A673 (cell line): ENCODE measurements at places on chromosomes 16 and 17. TPM values are rescaled to one million over a fixed set of nuclear protein-coding genes. Genes with fewer than 3 reads are reported as not detected.

DNA sequence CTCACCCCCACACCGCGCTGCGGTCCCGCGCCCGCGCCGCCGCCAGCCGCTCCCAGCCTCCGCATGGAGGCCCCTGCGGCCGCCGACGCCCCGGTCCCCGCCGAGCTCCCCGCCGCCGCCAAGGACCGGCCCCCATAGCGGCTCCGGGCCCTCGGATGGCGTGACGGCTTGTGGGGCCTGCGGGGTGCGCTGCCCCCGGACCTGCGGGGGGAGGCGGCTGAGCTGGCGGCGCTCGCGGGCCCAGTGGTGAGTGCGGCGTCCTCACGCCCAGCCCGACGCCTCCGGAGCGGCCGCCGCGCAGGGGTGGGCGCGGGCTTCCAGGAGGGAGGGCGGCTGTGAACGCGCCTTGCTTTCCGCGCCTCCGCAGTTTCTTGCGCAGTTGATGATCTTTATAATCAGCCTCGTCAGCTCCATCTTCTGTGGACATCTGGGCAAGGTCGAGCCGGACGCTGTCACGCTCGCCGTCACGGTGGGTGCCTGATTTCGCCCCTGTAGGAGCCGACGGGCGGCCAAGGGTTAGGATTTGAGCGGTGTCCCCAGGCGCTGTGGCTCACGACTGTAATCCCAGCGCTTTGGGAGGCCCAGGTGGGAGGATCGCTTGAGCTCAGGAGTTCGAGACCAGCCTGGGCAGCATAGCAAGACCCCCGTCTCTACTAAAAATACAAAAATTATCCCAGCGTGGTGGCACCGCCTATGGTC is 46.4 kb downstream of the SLC47A1 start:
- no peak overlapping the region for H3K27ac ChIP-seq
- H3K27me3 ChIP-seq: peaks cover 6% of the 10 kb centered on the region
- H3K36me3 ChIP-seq: no peaks in the 10 kb centered on the region
- peak; percentile 19 for DNase-seq

GRCh38 chr17:7167832-7168231 is 11.3 kb downstream of the ASGR1 start:
- no peak overlapping the region for H3K27ac ChIP-seq
- H3K4me3 ChIP-seq: no peak overlapping the region
- no peaks in the 10 kb centered on the region for H3K36me3 ChIP-seq
- H3K4me1 ChIP-seq: no peaks in the 10 kb centered on the region

DNA sequence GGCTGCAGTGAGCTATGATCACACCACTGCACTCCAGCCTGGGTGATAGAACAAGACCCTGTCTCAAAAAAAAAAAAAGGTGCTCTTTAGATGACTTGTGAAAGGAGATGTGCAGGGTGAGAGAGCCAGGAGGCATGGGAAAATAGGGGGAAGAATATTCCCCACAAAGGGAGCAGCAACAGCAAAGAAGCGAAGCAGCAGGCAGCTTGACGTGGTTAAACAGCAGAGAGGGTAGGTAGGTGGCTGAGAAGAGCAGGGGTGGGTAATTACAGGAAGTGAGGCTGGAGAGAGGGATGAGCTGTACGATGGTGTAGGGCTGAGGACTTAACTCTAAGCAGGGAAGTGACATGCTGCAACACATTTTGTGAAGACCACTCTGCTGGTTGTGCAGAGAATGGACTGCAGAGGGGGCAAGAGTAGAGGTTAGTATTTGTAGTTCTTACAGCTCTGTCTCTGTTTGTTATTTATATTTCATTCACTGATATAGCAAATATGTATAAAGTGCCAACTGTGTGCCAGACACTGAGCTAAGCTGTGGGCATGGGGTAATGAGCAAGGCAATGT is 1.6 kb downstream of the HEATR3 start:
- H3K27ac ChIP-seq: peak overlapping the region; percentile 14
- peak; percentile 82 for DNase-seq
- H3K36me3 ChIP-seq: peaks cover 25% of the 10 kb centered on the region
- no peaks in the 10 kb centered on the region for H3K27me3 ChIP-seq
- H3K4me3 ChIP-seq: peak overlapping the region; percentile 78

- H3K4me1 ChIP-seq: no peaks in the 10 kb centered on the region
- peak overlapping the region; percentile 57 for H3K4me3 ChIP-seq
- no peak for DNase-seq
- peaks cover 13% of the 10 kb centered on the region for H3K27me3 ChIP-seq
These were observed 477 bp upstream of the SLC47A1 start for GRCh38 chr17:19533036-19533717.

DNA sequence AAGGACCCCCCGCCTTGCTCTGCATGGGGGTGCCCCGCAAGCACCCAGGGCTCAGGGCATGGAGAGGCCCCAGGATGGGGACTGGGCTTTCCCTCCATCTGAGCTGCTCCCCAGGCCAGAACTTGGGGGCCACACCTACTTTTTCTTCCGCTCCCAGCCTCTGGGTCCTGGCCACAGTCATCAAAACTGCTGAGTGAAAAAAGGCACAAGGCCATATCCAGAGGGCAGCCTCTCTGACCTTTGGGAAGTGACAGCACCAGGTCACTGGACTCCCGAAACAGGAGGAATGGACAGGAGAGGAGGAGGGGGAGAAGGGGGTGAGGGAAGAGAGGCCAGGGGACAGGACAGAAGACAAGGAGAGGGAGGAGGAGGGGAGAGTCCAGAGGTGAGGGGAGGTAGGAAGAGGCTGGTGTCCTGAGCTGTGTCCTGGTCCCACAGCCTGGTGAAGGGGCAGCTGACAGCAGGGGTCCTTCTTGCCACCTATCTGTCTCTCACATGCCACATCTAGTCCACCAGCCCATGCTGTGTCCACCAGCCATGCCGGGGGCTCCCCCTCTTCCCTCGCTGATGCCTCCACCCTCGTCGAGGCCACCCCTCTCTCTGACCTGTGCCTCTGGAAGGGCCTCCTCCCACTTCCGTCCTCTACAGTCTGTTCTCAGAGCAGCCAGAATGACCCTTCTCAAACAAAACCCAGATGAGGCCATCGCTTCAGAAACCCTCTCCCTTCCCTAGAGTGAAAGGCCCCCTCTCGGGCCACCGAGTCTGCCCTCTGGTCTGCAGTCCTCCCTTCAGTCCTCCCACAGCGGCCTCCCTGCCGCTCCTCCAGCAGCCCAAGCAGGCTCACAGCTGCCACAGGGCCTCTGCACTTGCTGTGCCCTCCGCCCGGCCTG is 73.9 kb upstream of the TOB1 start:
- no peak overlapping the region for H3K27ac ChIP-seq
- no peaks in the 10 kb centered on the region for H3K27me3 ChIP-seq
- no peaks in the 10 kb centered on the region for H3K36me3 ChIP-seq
- peaks cover 10% of the 10 kb centered on the region for H3K4me1 ChIP-seq
- no peak overlapping the region for H3K4me3 ChIP-seq

ZNF750 gene
- total RNA-seq: not detected in 2 replicates

- no peak overlapping the region for H3K27ac ChIP-seq
- H3K4me3 ChIP-seq: no peak overlapping the region
- no peaks in the 10 kb centered on the region for H3K27me3 ChIP-seq
- H3K36me3 ChIP-seq: no peaks in the 10 kb centered on the region
- peak; percentile 73 for DNase-seq
- H3K4me1 ChIP-seq: no peaks in the 10 kb centered on the region
These were observed 6.4 kb upstream of the GGT6 start for GRCh38 chr17:4566785-4567184.

DNA sequence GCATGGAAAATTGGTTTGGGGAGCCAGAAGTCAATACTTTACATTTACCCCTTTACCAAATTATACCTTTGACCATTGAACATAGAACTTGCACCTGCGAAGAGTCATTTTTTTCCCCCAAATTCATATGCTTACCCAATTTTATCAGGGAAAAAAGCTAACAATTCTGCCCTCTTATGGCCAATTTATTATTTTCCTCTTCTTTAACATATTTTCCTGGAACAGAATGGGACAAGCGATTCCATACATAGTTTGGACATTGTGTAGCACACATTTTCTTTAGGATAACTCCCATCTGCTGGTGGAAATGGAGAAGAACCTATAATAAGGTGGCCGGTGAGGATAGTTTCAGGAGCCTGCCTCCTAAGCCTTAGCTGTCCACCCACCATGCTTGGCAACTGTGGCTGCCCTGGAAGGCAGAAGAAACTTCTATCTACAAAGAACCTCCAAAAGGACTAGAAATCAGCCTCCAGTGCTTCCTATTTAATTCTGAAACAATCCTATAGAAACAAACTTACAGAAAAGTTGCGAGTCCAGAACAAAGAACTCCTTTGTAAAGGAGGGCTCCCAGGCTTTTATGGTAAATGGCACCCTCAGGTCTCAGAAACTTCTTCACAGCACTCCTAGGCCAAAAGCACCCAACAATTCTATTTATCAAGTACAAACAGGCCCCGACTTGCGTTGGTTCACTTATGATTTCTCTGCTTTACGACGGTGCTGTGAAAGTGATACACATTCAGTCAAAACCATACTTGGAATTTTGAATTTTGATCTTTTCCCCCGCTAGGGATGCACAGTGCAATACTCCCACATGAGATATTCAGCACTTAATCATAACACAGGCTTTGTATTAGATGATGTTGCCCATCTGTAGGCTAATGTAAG is 64.1 kb upstream of the CACNG4 start:
- H3K4me1 ChIP-seq: peaks cover 6% of the 10 kb centered on the region
- DNase-seq: peak; percentile 38
- H3K27ac ChIP-seq: no peak overlapping the region
- no peaks in the 10 kb centered on the region for H3K36me3 ChIP-seq

CDRT15L2 gene
- total RNA-seq: not detected in 2 replicates

GRCh38 chr16:19683453-19684236 is 34.4 kb downstream of the KNOP1 start:
- H3K4me1 ChIP-seq: no peaks in the 10 kb centered on the region
- H3K4me3 ChIP-seq: no peak overlapping the region
- H3K27ac ChIP-seq: no peak overlapping the region
- H3K27me3 ChIP-seq: no peaks in the 10 kb centered on the region

CLDN9 gene
- not detected in 2 replicates for total RNA-seq

GPR142 gene
- 0.24 and 0.68 TPM in 2 replicates for total RNA-seq

DNA sequence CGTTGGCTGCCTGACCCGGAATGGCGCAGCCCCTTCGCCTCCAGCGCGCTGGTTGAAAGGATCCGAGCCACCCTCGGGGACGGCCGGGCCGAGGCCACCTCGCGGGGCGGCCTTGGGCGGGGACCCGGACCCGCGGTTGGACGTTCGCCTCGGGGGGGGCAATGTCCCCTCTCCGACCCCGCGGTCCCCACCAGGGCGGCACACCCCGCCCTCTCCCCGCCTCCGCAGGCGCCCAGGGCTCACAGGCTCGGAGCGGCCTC is 1.0 kb upstream of the SOX8 start:
- peaks cover 20% of the 10 kb centered on the region for H3K27me3 ChIP-seq
- no peak overlapping the region for H3K27ac ChIP-seq
- peak overlapping the region; percentile 57 for H3K4me3 ChIP-seq
- H3K36me3 ChIP-seq: no peaks in the 10 kb centered on the region
- peaks cover 4% of the 10 kb centered on the region for H3K4me1 ChIP-seq
- no peak for DNase-seq

DNA sequence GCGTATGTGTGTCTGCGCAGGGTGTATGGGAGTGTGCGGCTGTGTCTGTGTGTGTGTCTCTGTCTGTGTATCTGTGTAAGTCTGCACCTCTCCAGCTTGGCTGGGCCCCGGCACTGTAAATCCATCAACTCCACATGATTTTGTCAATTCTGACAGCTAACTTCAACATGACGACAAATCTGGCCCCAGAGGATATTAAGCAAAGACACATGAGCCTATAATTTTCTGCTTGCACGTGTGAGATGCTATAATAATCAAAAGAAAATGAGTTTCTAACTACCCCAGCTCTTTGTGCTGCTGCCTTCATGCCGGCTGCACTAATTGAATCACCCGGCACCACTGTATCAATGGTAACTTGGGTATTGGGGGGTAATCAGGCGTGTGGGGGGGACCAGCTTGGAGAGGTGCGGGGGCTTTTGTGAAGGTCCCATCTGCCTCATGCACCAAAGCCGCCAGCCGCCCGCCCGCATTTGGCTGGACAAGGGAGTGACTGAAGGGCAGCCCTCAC is 57.6 kb upstream of the LHX1 start:
- no peak for DNase-seq
- no peaks in the 10 kb centered on the region for H3K36me3 ChIP-seq
- H3K27ac ChIP-seq: no peak overlapping the region
- H3K4me3 ChIP-seq: no peak overlapping the region

GRCh38 chr17:48559122-48559839 is 14.4 kb upstream of the HOXB2 start:
- no peaks in the 10 kb centered on the region for H3K36me3 ChIP-seq
- H3K27ac ChIP-seq: no peak overlapping the region
- no peak for DNase-seq
- H3K4me3 ChIP-seq: no peak overlapping the region
- H3K27me3 ChIP-seq: no peaks in the 10 kb centered on the region

TM4SF5 gene
- not detected in 2 replicates for total RNA-seq
